ENCODE measurements at places on chromosomes 2 and 18.

DNA sequence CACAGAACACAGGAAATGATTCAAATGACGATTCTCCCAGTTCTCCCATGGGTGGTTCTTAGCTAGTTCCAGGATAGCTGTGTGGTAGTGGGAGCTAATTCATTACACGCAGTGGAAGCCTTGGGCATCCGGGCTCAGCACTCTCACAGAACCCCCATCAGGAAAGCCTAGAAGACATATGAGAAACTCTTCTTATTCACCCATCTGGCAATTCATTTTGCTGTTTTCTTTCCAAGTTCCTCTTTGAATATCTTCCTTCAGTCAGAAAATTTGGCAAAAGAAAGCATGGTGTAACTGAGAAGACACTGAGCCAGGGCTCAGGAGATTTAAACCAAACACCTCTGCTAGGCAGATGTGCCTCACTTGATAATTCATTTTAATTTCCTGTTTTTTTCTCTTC, 85.2 kb upstream of the FN1 start:
- no peak for DNase-seq

DNA sequence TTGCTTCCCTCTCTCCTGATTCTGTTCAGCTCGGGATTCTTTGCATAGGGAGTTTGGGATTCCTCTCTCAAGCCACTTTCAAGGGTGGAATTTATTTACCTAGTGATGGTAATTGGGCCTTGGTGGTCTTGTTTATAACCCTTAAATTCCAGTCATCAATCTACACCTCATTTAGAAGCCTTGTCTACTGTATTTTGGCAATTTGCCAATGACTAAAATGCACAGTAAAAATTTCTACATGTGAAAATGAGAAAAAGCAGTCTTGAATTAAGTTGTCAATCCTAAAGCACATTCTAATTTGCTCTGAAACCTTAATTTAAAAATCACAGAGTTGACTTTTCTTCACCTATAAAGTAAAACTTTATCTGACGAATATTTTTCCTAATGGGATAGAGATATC, 749.2 kb upstream of the CRIM1 start:
- DNase-seq, result no peak

DNA sequence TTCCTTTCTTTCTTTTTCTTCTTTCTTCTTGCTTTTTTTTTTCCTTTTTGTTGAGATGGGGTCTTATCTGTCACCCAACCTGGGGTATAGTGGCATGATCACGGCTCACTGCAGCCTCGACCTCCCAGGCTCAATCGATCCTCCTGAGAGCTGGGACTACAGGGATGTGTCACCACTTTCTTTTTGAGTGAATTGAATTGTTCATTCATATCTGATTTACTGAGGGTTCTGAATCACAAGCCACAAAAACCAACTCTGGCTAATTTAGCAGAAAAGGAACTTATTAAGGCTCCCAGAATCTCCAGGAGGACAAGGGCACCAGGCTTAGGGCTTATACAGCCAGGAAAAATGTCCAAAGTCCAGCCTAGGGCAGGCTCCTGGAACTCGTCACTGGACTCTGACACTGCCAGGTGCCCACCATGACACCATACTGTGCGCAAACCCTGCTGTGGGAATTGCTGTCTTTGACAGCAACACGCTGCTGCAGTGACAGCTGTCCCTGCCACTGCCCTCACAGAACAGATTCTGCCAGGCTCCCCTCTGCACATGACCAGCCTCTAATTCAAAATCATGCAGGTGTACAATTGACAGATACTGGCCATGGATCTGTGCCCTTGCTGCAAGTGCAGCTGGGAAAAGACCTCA, 42.9 kb upstream of the EML6 start:
- DNase-seq, result no peak

GRCh38 chr2:3636586-3637310, 21.3 kb upstream of the ALLC start:
- no peak for DNase-seq

GRCh38 chr2:128450211-128451024, 131.8 kb upstream of the HS6ST1 start:
- DNase-seq, result no peak

- DNase-seq, result no peak
Measured at GRCh38 chr18:66641056-66641455, 37.2 kb upstream of the CDH19 start.

DNA sequence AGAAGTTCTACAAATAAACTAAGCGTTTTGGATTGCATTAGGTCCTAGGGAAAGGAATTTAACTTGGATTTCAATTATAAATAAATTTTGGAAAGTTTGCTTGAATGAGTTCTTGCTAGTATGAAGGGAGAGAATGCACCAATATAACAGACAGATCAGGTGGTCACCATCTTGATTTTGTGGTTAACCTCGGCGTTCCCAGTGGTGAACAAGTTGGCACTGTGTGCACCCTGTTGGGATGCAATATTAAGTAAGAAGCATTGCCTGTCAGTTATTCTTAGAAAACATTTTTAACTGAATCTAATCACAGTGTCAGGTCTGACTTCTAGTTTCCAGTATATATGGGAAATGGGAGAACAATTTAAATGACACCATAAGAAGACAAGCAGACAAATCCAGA, 673.4 kb downstream of the SLC4A3 start:
- no peak for DNase-seq

DNA sequence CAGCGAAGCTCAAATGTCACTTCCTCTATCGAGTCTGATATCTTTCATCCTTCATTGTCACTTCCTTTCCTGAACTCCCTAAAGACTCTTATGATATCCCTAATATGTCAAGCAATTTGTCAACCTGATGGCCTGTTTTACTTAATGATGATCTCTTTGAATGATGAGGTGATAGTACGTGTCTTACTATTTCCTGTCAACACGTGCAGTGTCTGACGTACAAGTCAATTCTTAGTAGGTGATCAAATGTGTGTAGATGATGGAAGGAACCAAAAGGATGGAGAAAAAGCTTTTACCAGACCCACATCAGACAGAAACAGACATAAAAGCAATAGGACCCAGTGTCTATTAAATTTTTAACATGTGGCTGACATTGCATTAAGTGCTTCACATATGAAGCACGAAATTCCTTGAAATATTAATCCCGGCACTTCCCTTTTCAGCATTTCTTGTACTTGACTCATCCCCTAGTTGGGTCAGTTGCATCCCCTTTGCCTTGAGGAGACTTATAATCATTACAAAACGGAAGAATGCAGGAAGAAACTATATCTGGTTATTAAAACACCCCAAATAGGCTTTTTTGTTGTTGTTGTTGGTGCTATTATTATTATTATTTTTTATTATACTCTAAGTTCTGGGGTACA, 108.6 kb upstream of the NYAP2 start:
- DNase-seq, result no peak

DNA sequence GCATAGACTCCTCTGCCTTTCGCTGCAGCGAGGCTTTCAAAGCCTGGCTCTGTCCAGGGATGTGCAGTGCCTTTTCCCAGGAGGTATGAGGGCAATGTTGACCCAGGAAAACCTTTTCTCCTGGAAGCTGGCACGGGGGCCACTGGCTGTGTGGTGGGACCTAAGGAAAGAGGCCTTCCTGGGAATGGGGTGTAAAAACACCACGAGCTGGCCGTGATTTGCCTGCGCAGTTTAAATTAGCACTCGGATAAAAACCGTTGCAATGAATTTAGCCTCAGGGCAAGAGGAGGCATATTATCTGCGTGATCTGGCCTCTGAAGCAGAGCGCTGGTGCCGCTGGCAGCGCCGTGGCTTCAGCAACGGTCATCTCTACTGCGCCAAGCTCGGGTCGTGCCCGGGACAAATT, 3.0 kb downstream of the OSR1 start:
- DNase-seq, result no peak

- no peak for DNase-seq
Measured at GRCh38 chr2:236341721-236342120, 77.5 kb upstream of the ASB18 start.

DNA sequence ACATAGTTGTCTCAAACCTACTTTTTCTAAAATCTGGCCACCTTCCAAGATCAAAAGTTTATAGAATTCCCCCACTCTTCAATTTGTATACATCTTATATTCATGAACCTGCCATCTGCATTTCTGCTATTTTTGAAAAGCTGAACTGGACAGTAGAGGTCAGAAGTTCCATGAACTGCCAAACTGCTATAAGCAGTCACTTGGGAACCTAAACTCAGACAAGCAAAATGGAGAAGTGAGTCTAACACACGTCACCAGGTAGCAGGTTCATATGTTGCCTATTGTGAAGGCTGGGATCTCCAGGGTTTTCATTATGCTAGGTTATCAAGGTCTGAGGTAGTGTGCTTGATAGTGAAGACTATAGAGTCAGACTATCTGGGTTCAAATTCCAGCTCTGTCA, 2.0 kb upstream of the MYO1B start:
- DNase-seq, result no peak

DNA sequence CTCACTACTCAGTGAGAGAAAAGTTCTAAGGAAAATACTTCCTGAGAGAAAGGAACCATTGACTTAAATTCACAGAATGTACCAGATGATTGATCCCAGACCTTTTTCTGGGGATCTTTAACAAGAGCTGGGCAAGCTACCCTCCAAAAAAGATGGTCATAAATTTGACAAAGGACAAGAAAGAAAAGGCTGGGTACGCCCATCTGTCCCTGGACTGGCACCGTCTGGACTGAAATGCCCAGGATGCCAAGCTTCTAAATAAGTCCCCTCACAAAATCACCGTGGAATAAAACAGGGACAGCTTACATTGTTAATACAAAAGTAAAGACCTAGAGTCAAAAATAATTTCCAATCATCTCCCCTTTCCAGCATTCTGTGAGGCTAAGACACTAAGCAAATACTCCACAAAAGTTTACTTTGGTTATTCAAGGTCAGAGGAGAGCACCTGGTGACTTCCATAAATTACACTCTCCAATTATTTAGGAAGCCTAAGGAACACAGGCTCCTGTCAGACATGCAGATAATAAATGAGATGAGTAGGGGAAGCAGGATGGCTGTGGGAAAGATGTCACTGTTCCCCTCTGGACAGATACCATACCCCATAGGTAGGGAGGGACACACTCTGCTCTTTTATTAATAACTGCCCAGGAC, 69.9 kb downstream of the UXS1 start:
- DNase-seq, result no peak

DNA sequence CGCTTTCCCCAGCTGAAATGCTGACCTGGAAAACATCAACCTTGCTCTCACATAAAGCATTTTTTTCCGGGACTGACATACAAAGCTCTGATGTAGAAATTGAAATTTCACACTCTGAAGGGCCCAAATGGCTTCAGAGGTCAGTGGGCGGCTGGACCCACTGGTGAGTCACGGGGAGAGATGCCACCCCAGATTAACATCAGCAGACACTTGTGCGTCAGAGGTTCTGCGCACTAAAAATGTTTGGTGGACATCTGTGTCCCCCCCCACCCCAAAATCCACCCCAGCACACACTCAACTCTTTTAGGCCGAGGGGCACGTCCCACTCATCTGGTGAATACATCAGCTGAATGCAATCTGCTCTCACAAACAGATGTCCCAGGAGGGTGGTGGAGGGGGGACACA, 208.9 kb downstream of the ASB1 start:
- no peak for DNase-seq

DNA sequence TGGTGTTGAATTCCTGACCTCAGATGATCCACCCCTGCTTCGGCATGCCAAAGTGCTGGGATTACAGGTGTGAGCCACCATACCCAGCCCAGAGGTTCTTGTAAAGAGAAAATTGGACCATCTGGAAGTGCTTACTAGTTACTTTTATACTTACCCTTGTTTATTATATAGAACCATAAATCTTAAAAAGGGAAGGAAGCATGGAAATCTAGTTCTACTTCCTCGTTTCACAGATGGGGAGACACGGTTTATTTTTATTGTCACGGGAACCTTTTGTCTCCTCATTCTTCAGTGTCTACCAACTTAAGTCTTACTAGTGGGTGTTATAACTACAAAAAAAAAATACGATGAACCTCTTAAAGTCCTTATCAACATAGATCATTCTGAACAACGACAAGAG, 45.8 kb upstream of the PDK1 start:
- no peak for DNase-seq

DNA sequence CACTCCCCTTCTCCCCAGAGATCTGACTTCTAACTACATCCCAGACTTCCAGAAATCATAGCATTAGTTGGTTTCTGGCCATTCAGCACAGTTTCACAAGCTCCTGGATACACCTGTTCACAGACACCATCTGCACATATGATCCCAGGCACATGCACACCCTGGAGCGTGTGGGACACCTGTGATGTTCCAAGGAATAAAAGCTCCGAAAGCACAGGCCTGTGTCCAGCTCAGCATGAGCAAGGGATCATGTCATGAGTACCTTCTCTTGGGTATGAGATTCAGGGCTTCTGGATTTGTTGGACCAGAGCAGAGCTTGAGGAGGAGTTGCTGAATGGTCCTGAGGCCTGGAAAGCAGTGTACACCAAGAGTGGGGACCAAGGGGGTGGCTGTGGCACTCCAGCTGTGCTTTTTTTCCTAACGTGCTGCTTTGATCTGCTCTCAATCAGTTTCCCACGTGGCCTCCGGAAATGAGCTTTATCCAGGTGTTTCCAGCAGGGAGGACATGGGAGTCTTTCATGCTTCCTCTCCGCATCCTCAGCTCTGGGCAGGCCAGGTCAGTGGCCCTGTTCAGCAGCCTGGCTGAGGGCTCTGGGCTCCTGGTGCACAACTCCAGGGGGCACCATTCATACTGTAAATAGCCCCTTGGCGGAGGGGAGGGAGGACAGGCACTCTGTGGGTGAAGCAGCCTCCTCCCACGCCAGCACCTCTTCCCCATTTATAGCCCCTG, 1.8 kb downstream of the DYSF start:
- no peak for DNase-seq

DNA sequence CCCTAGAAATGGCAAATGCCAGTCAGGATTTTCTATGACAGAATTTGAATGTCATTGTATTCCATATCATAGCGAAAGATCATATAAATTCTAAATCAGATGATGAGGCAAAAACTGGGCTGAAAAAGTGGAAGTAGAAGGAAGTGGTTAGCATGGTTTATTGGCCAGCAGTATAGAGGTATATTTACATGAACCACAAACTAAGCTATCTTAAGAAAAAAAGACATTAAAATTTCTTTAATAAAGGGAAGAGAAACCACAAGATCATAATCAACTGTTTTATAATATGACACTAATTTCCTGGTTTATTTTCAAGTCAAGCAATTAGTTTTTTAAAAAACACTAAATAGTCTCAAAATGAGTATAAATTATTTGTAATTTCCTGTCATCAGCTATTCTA, 123.2 kb upstream of the LRP1B start:
- no peak for DNase-seq

- no peak for DNase-seq
Measured at GRCh38 chr2:35463805-35464596, 891.6 kb upstream of the CRIM1 start.

DNA sequence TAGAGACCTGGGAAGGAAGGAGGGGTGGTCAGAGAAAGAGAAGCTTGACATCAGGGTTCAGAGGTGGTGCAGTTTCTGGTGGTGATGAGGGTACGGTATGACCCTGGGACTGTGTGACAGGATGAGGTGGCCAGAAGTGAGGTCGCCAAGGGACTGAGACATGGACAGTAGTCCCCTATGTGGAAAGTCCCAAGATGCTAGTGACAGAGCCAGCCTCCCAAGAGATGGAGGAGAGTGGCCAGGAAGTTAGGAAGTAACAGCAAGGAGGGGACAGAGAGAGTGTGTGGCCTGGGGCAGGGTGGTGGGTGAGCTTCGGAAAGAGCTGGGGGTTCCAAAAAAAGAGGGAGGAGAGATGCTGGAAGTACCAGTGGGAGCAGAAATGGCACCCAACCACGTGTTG, 66.0 kb downstream of the SMAD7 start:
- DNase-seq, result no peak

GRCh38 chr2:191691016-191691735, 13.2 kb downstream of the NABP1 start:
- no peak for DNase-seq

GRCh38 chr2:217204358-217204757, 344.5 kb upstream of the TNP1 start:
- no peak for DNase-seq

- no peak for DNase-seq
Measured at GRCh38 chr2:54797307-54797706, 73.8 kb downstream of the EML6 start.

Measured in GM19239 (cell line).